Activated T-cell treated with anti-CD3 and anti-CD28 coated beads, Interleukin-2, amount 50 U/mL, for 48 hours (primary cell): ENCODE measurements at places on chromosomes 7 and 10.

DNA sequence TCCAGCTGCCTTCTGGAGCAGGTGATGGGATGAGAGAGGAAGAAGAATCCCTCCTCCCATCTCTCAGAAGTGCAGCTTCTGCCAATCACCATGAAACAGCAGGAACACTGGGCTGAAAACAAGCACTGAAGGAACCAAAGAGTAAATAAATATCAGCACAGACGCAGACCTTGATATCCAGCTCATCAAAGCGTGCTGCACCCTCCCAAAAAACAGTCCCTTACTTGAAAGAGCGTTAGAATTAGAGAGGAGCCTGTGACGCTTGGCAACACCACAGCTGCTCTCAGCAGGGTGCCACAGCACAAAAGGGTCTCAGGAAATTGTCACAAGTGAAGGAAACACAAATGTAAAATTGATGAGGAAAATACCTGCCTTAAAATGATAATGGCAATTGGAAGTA is 39.5 kb downstream of the KLF6 start:
- DNase-seq: no peak

DNA sequence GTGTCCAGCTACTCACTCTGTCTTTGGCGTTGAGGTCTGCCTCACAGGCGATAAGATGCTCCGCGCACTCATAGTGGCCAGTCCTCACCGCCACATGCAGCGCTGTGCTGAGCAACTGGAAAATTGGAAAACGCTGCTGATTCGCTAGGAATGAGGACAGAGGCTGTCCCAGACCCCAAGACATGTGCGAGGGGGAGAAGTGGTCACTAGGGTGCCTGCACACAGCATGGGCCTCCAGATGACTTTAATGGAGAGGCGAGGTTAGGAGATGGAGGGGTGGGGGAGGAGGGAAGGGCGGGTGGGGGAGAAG is 5.2 kb downstream of the ANKRD1 start:
- DNase-seq: no peak

GRCh38 chr10:13382703-13383398 is 34.8 kb upstream of the SEPHS1 start:
- DNase-seq: no peak

- no peak for DNase-seq
Observed at GRCh38 chr7:131574741-131575140, 18.3 kb upstream of the PODXL start.

GRCh38 chr7:155638366-155638765 is 6.1 kb upstream of the RBM33 start:
- DNase-seq: no peak

- DNase-seq: no peak
Observed at GRCh38 chr10:78579995-78580394, 488.8 kb upstream of the ZMIZ1 start.

DNA sequence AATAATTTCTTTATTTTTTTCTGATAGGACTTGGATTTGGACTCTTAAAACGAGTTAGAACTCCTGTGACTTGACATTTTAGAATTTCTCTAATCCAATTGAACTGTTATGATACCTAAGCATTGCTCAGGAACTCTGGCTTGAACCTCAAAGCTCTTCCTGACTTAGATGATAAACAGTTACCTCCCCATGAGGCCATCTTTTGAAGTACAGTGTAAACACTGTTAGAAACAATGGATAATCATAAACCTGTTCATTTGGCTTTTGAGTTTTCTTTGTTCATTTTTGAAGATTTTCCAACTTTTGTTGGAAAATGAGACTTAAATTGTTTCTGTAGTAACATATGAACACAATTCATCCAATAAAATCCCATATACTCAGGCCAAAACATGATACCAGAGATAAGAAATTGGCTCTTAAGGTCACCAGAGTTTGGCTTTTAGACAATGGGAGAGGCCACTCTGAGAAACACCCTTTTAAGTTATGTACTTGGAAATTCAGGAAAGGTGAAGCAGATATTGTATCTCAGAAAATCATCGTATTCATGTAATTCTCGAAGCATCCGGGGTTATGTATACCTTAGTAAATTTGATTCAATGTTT is 59.6 kb downstream of the RUNDC3B start:
- no peak for DNase-seq

- no peak for DNase-seq
Observed at GRCh38 chr7:4460597-4460996, 221.5 kb upstream of the FOXK1 start.

- DNase-seq: no peak
Observed at GRCh38 chr10:129552119-129552518, 85.1 kb downstream of the MGMT start.

- no peak for DNase-seq
Observed at GRCh38 chr7:37000511-37000910, 276.2 kb upstream of the AOAH start.

GRCh38 chr7:18541871-18542212 is 46.3 kb downstream of the HDAC9 start:
- DNase-seq: no peak

- no peak for DNase-seq
Observed at GRCh38 chr10:19843487-19843886, 27.3 kb downstream of the PLXDC2 start.

DNA sequence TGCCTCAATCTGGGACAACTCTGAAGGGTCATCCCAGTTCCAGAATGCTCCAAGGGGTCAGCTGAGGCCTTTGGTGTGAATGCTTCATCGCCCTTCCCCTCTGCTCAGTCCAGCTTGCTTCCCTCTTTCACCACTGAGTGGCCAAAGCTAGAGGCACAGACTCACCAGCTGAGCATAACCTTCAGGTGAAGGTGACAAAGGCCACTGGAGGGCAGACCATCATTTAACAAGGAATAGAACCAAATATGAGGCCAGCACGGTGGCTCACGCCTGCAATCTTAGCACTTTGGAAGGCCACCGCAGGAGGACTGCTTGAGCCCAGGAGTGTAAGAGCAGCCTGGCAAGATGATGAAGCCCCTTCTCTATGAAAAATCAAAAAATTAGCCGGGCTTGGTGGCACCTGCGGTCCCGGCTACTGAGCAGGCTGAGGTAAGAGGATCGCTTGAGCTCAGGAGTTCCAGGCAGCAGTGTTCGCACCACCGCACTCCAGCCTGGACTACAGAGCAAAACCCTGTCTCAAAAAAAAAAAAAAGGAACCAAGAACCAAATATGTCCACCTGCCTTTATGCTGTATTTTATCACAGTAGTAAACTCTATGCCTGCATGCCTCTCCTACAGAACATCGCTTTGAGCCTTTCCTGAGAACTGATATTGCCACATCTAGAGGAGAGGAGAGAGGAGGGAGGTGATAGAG is 13.4 kb downstream of the PRKAG2 start:
- DNase-seq: no peak

- no peak for DNase-seq
Observed at GRCh38 chr7:159019111-159019510, 125.6 kb downstream of the VIPR2 start.

DNA sequence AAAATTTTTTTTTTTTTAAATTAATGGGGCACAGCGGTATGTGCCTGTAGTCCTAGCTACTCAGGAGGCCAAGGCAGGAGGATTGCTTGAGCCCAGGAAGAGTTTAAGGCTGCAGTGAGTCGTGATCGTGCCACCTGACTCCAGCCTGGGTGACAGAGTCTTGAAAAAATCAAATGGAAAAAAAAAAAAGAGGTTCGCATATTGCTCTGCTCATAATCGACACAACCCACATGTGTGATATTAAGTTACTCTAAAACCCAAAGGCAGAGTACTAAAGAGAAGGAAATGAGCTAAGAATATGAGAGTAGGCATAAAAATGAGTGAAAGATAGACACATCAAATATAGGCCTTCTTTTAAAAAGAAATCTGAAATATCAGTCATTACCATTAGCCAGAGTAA is 66.3 kb downstream of the IGF2BP3 start:
- no peak for DNase-seq

GRCh38 chr7:114656466-114656865 is 241.9 kb downstream of the FOXP2 start:
- no peak for DNase-seq

DNA sequence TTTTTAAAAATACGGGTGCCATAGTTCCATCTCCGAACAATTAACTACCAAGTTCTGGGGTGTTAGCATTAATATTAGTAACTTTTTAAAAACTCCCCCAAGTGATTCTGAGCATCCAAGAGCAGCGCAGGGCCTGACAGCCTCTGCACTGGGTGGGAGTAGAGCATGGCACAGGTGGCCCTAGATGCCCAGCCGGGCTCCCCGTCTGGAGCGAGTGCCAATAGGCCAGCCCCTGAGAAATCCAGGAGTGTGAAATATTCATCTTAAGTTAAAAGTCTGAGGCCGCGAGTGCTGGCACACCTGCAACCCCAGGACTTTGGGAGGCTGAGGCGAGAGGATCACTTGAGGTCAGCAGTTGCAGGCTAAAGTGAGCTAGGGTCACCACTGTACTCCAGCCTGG is 16.2 kb downstream of the FAM107B start:
- DNase-seq: no peak

DNA sequence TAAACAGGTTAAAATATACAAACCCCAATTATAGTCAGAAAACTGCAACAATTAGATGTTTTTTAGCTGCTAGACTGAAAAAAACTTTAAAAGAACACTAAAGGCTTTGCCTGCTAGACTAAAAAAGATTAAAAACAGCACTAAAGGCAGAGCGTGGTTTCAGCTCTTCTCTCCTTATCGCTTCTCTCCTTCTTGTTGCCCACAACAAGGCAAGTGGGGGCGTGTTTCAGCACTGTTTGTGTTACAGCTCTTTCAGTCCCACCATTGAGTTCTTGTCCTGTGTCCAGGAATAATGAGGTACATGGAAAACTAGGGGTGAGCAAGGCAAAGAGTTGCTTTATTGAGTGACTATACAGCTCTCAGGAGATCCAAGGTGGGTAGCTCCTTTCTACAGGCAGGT is 112.3 kb downstream of the HPSE2 start:
- no peak for DNase-seq

GRCh38 chr10:35335133-35336083 is 901 bp upstream of the CCNY start:
- DNase-seq: peak; percentile 62

- DNase-seq: no peak
Observed at GRCh38 chr10:69757553-69758309, 44.0 kb upstream of the COL13A1 start.

- no peak for DNase-seq
Observed at GRCh38 chr10:93313798-93314197, 168.3 kb downstream of the MYOF start.

GRCh38 chr7:132511387-132511786 is 64.9 kb downstream of the PLXNA4 start:
- no peak for DNase-seq

- no peak for DNase-seq
Observed at GRCh38 chr10:67780759-67781538, 57.0 kb downstream of the DNAJC12 start.
